ENCODE measurements at places on chromosomes 7 and 10.

GRCh38 chr10:50431133-50431532, 179.8 kb upstream of the ASAH2 start:
- H3K4me3 ChIP-seq, result peak overlapping the region; percentile 29
- DNase-seq, result no peak
- H3K4me1 ChIP-seq, result no peaks in the 10 kb centered on the region
- H3K27ac ChIP-seq, result peak overlapping the region; percentile 74

- H3K4me1 ChIP-seq, result peaks cover 7% of the 10 kb centered on the region
- no peaks in the 10 kb centered on the region for H3K36me3 ChIP-seq
- no peaks in the 10 kb centered on the region for H3K27me3 ChIP-seq
- peak; percentile 99 for DNase-seq
- H3K27ac ChIP-seq, result peak overlapping the region; percentile 44
- H3K4me3 ChIP-seq, result peak overlapping the region; percentile 82
These were observed 284.4 kb downstream of the ZEB1 start for GRCh38 chr10:31603235-31604087.

GRCh38 chr7:104327938-104328295, 486 bp upstream of the LHFPL3 start:
- H3K4me3 ChIP-seq, result no peak overlapping the region
- H3K27me3 ChIP-seq, result peaks cover 30% of the 10 kb centered on the region
- no peaks in the 10 kb centered on the region for H3K4me1 ChIP-seq
- H3K27ac ChIP-seq, result no peak overlapping the region
- peak; percentile 3 for DNase-seq
- no peaks in the 10 kb centered on the region for H3K36me3 ChIP-seq

- no peaks in the 10 kb centered on the region for H3K27me3 ChIP-seq
- H3K27ac ChIP-seq, result no peak overlapping the region
- no peaks in the 10 kb centered on the region for H3K4me1 ChIP-seq
- DNase-seq, result no peak
- no peaks in the 10 kb centered on the region for H3K36me3 ChIP-seq
These were observed 7.1 kb upstream of the ZNF282 start for GRCh38 chr7:149188213-149188612.

Measured in kidney (tissue), 22 donors.